ENCODE measurements at places on chromosomes 11 and 22.

DNA sequence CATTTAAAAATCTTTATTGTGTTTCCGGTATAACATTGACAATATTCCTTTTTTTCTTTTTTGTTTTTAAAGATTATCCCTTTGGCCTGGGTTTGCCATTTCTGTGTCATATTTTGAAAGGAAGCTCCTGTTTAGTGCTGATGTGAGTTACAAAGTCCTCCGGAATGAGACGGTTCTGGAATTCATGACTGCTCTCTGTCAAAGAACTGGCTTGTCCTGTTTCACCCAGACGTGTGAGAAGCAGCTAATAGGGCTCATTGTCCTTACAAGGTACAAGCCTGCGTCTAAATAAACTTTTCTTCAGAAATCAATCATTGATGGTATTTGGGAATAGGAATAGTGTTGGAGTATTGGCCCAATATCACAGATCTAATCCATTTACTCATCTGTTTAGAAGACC is 19.8 kb downstream of the PIWIL4 start:
- DNase-seq: no peak

DNA sequence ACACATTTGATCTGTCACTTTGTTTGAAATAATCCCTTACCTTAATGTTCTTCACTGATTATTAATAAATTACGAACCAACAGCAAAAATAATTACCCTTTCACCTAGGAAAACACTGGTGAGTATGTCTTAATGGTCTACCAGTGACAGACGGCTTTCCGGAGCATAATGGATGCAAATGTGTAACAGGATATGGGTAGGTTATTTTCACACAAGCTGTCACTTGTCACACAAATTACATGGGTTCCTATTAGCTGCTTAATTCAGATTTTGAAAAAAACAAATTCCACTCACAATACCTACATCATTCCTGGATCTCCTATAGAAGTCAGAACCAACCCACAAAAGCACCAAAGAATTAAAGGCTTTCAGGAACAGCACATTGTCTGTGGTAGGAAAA is 127.9 kb downstream of the WT1 start:
- no peak for DNase-seq

DNA sequence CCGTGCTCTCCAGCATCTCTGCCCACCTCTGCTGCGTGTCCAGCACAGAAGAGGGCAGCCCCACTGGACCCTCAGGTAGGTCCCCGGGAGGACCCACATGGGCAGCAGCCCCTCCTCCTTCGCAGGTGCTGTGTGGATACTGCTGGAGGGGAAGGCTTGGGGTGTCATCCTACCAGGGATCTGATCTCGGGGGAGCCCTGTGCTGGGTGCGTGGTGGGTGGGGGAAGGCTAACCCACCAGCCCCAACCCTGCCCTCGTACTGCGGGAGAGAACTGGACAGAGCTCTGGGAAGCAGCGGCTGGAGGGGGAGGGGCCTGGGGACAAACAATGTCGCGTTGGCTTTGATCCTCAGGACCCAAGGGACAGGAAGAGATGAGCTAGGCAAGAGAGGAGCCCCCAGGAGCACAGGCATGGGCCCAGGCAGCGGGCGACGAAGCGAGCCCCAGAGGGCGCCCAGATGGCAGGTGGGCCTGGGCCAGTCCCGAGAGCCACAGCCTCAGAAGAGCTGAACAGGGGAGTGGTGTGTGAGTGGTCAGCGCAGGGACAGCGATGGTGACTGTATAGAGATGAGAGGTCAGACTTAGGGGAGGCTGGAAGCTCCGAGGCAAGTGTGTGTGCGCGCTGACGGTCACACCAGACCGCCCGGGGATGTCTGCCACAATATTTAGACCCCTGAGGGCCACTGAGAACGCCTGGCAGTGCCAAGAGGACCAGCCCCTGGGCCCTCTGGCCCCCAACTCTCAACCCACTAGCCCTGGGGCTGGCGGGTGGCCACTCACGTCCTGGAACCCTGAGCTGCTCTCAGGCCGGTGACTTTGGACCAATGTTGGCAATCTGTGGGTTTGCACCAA is 1.4 kb upstream of the PIM3 start:
- no peak for DNase-seq

DNA sequence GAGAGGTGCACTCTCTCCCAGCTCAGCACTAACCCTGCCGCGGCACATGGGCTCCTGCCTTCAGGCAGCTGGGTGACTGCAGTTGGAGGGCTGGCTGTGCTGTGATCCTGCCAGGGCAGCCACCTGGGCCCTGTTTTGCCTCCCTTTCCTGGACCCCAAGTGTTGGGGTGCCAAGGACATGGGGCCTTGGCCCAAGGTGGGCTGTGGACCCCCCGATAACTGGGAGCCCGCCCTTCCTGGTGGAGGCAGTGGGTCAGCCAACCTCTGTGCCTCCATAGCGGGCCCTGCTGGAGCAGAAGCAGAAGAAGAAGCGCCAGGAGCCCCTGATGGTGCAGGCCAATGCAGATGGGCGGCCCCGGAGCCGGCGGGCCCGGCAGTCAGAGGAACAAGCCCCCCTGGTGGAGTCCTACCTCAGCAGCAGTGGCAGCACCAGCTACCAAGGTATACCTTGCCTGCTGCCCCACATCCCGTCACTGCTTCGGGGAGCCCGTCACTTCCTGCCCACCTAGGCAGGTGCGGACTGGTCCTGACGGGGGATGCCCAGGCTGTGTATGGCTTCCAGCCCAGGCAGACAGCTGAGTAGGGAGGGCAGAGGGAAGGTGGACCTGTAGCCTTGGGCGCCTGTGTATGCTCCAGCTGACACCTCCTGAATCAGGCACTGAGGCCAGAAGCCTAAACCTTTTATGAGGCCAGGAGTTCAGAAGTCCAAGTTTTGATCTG is 8.9 kb downstream of the TUB start:
- no peak for DNase-seq

DNA sequence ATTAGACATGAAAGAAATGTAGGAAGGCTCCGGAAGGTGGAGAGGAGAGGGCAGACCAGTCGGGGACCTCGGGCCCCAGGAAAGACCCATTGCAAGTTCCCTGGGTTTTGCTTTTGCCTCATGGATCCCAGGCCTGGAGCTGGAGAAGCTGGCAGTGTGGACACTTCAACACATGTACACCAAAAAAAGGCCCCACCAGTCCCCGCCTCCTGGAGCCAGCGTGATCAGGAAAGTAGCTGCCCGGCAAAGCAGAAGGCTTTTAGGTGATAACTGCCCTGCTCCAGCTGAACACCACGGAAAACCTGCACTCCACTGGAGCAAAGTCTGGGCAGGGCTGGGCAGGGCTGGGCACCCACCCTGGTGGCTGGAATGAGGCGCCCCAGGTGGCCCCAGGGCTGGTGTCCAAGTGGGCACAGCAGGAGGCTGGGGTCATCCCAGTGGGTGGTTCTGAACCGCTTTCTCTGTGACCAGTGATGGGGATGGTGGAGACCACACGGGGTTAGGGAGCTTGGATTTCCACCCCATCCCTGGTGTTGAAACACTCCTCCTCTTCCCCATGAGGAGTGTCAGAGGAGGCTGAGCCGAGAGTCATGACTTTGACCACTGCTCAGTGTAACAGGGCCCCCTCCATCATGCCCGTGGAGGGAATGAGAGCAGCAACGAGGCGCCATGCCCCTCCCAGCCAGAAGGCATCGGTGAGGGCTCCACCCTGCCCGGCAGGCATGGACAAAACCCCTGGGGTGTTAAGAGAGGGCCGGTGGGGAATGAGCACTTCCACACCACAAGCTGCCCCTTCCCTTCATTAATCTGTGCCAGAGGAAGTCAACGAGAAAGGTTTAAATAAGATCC is 16.9 kb upstream of the MUC5AC start:
- no peak for DNase-seq

DNA sequence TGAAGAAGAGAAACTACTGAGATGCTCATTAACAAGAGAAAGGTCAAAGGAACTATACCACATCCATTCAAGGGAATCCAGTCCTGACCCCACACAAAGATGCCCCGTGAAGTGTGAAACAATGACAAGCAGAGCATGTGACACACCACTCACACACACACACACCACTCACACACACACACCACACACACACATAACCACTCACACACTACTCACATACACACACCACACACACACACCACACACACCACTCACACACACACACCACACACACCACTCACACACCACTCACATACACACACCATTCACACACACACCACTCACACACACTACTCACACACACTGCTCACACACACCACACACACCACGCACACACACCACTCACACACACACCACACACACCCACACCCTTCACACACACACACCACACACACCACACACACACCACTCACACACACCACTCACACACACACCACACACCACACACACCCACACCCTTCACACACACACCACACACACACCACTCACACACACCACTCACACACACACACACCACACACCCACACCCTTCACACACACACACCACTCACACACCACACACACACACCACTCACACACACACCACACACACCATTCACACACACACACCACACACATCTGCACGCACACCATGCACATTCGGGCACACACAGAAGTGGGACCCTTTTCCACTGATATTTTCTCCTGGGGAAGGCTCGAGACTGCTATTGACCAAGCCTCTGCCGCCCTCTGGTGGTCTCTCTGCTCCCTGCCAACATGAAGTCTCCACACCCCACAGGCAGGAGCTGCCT is 32.0 kb upstream of the COMT start:
- peak; percentile 76 for DNase-seq

- no peak for DNase-seq
Measured at GRCh38 chr11:96079691-96080090, 155.8 kb upstream of the MTMR2 start.

DNA sequence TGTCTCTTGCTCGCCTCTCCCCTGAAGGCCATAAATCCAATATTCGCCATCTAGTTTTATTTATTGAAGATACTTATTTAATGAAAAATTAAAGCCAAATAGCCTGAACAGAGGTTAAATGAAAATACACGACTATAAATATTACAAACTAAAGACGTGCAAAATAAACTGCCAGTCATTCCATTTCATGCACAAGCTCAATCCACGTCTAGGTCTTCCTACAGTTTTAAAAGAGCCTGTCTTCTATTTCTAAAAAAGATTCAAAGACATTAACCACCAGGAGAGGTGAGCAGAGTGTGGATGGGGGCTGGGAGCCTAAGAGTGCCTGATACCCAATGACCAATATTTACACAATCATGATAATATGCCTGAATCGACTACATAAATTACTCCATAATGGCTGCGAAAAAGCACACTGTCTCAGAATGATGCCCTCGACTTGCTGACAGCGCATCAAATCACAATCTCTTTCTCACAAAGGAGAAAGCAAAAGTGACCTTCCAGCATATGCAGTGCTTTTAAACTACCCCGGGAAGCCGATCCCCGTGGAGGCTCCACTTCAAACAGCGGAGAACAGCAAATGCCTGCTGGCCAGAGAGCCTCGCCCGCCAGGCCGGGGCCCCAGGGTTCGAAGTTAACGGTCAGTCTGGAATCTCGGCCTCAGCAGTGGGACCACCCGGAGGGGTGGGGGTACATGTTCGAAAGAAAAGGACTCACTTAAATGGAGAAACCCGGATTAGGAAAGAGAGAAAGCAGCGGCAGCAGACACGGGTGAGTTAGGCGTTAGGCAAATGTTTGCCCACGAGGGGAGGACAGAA is 1.7 kb downstream of the FCHSD2 start:
- DNase-seq: no peak
